ENCODE measurements at places on chromosomes 7 and 10. TPM values are rescaled to one million over a fixed set of nuclear protein-coding genes. Genes with fewer than 3 reads are reported as not detected.

The VAX1 gene
- polyA plus RNA-seq, result 0.47 TPM

The BBS9 gene
- 39.3 TPM for polyA plus RNA-seq

The TAS2R41 gene
- not detected for polyA plus RNA-seq

The MMD2 gene
- polyA plus RNA-seq, result 20.4 TPM

The NSUN5 gene
- 36.9 TPM for polyA plus RNA-seq

The TYW1B gene
- 10.5 TPM for polyA plus RNA-seq

The HERPUD2 gene
- 51.7 TPM for polyA plus RNA-seq

The TAF3 gene
- 7.0 TPM for polyA plus RNA-seq

The SPDYE5 gene
- 4.8 TPM for polyA plus RNA-seq

The GPR15LG gene
- not detected for polyA plus RNA-seq

The CCDC136 gene
- polyA plus RNA-seq, result 564 TPM

The OR6B1 gene
- 0.53 TPM for polyA plus RNA-seq

The KLF14 gene
- polyA plus RNA-seq, result 1.7 TPM

The EN2 gene
- 1.6 TPM for polyA plus RNA-seq

The DCLRE1A gene
- polyA plus RNA-seq, result 7.2 TPM

The MACROH2A2 gene
- polyA plus RNA-seq, result 31.0 TPM

The BICC1 gene
- polyA plus RNA-seq, result 8.7 TPM

The AKR1D1 gene
- 6.9 TPM for polyA plus RNA-seq

The LAMB1 gene
- 43.1 TPM for polyA plus RNA-seq

The CLRN3 gene
- polyA plus RNA-seq, result not detected

The ARL5B gene
- polyA plus RNA-seq, result 9.4 TPM

The ADAP1 gene
- polyA plus RNA-seq, result 2.4 TPM

The NOS3 gene
- 19.5 TPM for polyA plus RNA-seq

The EBF3 gene
- 4.0 TPM for polyA plus RNA-seq

The MOGAT3 gene
- polyA plus RNA-seq, result not detected

The ERVW-1 gene
- 17.5 TPM for polyA plus RNA-seq

The BCCIP gene
- polyA plus RNA-seq, result 63.9 TPM
